ENCODE measurements at places on chromosomes 16 and 17.
A peak's percentile ranks its signal among the peaks of the same experiment; 100 is the strongest.

GRCh38 chr17:79045842-79046196, 21.9 kb downstream of the C1QTNF1 start:
- DNase-seq: peak; percentile 34

DNA sequence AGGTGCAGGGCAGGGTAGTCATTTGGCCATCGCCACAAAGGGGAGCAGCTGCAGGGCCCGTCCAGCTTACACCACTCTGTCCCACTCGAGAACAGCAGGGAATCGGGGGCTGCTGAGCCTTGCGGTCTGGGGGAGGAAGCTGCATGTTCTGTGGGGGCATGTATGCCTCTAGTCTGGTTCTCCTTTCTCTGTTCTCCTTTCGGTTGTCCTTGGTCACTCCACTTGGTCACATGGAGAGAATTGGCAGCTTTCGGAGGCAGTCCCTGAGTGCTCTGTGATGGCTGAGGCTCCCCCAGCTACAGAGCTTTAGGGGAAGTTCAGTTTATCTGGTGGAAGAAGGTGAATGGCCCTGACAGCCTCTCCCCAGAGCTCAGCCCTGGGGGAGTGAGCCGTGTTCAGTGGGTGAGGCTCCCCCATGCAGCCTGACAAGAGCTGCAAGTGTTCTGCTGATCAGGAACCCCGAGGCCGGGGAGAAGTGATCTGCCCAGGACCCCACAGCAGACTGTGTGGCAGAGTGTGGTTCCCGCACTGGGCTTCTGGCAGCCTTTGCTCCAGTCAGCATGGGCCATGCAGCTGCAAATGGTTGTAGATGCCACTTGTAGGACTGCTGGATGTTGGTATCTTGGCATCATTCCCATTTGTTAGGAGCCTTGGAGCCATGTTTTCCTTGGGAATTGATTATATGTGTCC, 22.3 kb upstream of the SMPD3 start:
- no peak for DNase-seq

DNA sequence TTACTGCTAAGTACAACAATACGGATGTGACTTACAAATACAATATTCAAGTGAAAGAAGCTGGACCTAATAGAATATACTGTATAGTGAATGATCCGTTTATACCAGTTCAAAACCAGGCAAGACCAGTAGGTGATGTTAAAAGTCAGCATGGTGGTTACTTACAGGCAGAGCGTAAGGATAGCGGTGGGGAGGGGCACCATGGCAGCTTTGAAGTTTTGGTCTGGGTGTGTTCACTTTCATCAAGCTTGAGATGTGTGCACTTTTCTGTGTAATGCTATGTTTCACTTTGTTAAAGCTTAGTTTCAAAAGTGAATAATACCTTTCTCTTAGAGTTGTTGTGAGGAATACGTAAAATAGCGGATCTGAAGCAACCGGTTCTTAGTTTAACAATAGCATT, 16.5 kb upstream of the SLC35G3 start:
- no peak for DNase-seq

DNA sequence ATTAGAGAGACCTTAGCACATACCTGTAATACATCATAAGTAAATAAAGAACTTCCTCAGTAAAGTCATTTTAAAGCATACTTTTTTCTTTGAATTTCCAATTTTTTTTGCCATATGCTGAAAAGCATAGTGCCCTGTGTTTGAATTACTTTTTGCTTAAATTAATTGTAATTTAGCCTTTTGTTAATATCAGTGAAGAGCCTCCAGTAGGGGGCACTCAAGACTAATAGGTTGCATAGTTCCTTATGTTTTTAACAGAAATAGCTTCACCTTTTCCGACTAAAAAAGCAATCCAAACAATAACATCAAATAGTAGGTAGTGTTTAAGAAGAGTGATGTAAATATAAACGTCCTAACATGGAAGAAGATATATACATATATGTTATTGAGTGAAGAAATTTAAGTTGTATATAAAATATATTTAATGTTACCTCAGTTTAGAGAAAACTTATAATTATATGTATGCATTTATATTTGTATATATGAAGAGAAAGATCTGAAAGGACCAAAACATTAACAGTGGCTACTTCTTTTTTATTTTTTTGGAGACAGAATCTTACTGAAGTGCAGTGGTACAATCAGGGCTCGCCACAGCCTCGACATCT, 18.6 kb downstream of the RAD51C start:
- no peak for DNase-seq

GRCh38 chr16:81532491-81533174, 88.0 kb downstream of the CMIP start:
- no peak for DNase-seq

- DNase-seq: no peak
These were observed 755 bp downstream of the RPL3L start for GRCh38 chr16:1953734-1954133.

DNA sequence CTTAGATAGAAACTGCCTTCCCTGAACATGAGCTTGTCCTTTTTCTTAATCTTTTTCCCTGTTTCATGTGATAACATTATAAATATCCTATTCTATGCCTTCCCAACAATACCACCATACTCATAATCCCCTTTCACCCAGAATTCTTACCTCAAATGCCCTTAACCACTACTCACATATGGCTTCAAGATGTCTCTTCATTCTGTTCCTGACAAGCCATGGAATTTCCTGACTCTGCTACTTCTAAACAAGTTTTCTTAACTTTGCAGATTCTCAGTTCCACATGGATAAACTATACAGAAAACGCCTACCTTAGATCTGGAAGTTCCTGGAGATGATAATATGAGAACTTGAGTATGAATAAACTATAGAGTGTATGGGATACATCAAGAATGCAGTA, 1217.8 kb downstream of the CDH8 start:
- no peak for DNase-seq

- DNase-seq: no peak
These were observed 120.5 kb downstream of the ZFHX3 start for GRCh38 chr16:72927199-72928089.

GRCh38 chr17:75418531-75418930, 13.1 kb upstream of the GRB2 start:
- no peak for DNase-seq

Measured in stimulated activated CD8-positive, alpha-beta memory T cell treated with anti-CD3 and anti-CD28 coated beads, Interleukin-7, amount 100 ng/mL, for 24 hours (primary cell).